ENCODE measurements at places on chromosomes 12 and 14.

DNA sequence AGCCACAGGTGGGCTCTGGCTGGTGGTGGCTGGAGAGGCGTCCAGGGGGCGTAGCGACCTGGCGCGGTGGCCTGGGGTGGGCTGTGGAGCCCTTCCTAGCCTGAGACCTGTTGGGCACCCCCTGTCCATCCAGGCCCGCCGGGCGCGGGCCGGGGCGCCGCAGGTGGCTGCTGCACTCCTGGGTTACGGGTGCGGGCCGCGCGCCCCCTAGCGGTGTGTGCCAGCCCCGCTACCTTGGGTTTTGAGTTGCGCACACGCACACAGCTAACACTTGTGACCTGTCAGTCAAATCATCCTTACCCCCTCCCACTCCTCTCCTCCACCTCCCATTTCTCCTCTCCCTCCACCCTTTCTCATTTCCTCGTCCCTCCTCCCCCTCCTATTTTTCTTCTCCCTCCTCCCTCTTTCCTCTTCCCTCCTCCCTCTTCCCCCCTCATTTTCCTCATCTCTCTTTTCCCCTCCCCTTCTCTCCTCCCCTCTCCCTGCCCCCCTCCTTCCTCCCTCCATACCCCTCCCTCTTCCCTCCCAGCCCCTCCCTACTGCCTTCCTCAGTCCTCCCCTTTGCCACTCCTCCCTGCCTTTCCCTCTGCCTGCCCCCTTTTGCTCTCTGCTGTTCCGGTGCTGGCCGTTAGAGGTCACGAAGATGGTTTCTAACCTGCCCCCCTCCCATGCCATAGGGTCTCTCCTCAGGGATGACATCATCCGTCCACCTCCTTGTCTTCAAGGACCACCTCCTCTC, 2.3 kb downstream of the MEG3 start:
- H3K36me3 ChIP-seq: no peaks in the 10 kb centered on the region
- H3K4me3 ChIP-seq: peak overlapping the region; percentile 35
- no peaks in the 10 kb centered on the region for H3K4me1 ChIP-seq
- H3K27me3 ChIP-seq: no peaks in the 10 kb centered on the region
- DNase-seq: no peak

DNA sequence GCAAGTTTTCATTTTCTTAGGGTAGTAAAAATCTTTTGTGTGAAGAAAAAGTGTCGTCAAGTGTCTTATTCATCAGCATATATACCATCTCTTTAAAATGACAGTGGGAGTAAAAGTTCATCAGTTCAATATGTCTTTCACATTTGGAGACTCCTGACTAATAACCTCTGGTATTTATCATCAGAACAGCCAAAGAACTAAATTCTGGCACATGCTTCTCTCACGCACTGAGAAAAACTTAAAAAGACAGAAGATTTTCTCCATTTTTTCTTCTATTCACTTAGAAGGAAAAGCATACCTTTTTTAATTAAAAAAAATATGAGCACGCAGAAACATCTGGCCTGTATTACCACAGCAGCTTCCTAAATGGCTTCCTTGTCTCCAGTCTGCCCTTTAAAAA, 265.7 kb downstream of the AKAP6 start:
- H3K4me3 ChIP-seq: no peak overlapping the region
- H3K36me3 ChIP-seq: no peaks in the 10 kb centered on the region
- no peaks in the 10 kb centered on the region for H3K27me3 ChIP-seq
- peaks cover 28% of the 10 kb centered on the region for H3K4me1 ChIP-seq
- H3K27ac ChIP-seq: no peak overlapping the region

GRCh38 chr14:88005050-88005481, at the start of gene GPR65:
TSS of gene GPR65 (plus strand) at chr14:88005135. CDS start at chr14:88010848, 5,713 bp downstream.
- H3K27me3 ChIP-seq: no peaks in the 10 kb centered on the region
- peak within 1 kb of the TSS; percentile 24 for H3K4me3 ChIP-seq
- H3K4me1 ChIP-seq: no peaks in the 10 kb centered on the region
- no peak within 1 kb of the TSS for H3K27ac ChIP-seq

DNA sequence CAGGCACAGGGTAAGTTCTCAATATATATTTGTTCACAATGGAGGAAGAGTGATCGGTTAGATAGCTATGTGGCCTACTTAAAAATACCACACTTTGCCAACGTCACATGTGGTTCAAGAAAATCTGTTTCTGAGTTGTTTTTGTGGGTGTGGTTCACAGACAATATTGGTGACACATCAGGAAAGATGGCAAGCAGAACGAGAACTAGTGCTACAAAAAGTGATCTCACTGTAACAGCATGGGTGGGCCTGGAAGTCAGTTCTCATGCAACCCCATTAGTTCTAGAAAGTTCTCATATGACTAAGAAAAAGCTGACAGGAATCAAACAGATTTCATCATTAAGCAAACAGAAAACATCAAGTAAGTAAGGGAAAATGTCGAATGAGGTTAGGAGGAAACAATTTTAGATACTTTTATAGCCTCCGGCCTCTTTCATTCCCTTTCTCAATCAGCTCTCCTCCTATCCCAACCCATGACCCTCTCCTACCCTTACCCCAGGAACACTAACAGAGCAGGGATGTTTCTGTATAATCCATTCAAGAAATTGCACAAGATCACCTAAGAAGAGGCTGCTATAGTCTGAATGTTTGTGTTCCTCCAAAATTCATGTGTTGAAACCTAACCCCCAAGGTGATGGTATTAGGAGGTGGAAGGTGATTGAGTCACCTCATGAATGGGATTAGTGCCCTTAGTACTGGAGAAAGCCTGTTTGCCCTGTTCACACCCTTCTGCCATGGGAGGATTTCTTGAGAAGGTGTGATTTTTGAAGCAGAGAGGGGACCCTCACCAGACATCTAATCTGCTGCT, 15.5 kb upstream of the NTN4 start:
- H3K36me3 ChIP-seq: no peaks in the 10 kb centered on the region
- no peaks in the 10 kb centered on the region for H3K27me3 ChIP-seq
- peak; percentile 49 for DNase-seq
- H3K27ac ChIP-seq: peak overlapping the region; percentile 85

DNA sequence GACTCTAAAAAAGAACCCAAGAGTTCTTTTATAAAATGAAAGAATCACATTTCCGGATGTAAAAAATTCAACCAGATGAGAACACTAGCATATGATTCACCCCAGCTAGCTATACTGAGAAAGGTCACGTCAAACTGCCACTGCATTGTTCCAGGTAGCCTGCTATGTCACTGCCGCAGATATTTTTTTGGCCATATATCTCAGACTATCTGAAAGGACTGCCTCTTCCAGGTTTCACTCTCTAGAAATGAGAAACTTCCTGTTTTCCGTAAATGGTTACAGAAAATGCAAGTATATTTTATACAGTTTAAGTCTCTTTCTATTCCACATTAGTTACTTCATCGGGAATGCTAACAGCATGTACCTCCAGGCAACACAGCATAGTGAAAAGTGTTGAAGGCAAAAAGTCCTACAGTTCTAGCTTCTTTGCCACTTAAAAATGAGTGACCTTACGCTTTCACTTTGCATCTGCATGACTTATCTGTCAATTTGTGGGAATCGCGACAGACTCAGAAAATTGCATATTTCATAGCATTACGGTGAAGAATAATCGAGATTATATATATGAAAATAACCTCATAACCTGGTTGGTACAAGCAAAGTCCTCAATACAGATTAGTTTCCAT, 105.2 kb downstream of the MED13L start:
- no peaks in the 10 kb centered on the region for H3K27me3 ChIP-seq
- H3K36me3 ChIP-seq: no peaks in the 10 kb centered on the region
- DNase-seq: no peak
- no peak overlapping the region for H3K27ac ChIP-seq

- no peak for DNase-seq
- peaks cover 9% of the 10 kb centered on the region for H3K4me1 ChIP-seq
- H3K27me3 ChIP-seq: no peaks in the 10 kb centered on the region
Observed at GRCh38 chr12:71870416-71870815, 30.9 kb downstream of the TBC1D15 start.
